ENCODE measurements at places on chromosomes 4 and X. TPM values are rescaled to one million over a fixed set of nuclear protein-coding genes. Genes with fewer than 3 reads are reported as not detected.
A peak's percentile ranks its signal among the peaks of the same experiment; 100 is the strongest.

DNA sequence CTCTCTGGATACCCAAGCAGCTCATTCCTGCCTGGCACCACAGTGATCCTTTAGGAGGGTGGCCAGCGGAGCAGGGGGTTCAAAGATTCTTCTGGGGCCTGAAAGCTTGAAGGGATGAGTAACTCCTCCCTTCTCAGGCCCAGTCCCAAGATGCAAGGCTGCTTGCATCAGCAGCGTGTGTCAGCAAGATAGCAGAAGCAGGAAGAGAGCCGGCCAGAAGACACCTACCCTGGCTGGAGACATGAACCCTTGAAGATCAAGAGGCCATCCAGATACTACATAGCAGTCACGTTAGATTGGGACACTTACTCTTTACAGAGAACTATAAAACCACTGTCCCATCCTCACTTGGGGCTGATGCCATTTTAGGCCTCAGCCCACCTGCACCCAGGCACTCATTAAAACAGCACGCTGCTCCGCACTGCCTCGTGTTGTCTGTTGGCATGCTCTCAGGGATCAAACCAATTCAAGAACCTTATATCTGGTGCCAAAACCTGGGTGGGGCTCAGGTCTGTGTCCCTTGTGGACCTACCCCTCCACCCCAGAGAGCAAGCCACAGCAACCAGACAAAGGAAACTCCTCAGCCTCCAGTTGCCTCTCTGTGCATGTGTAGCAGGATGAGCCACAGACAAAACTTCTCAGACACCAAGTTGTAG is 6.5 kb downstream of the UGT2B17 start:
- DNase-seq, result no peak

- no peak for DNase-seq
These were observed 196.5 kb downstream of the SMIM20 start for GRCh38 chr4:26110493-26110892.

GRCh38 chr4:45062935-45063545 is 336.7 kb upstream of the GNPDA2 start:
- peak; percentile 76 for DNase-seq

GRCh38 chrX:151830911-151831310 is 81.8 kb upstream of the MAGEA4 start:
- no peak for DNase-seq

DNA sequence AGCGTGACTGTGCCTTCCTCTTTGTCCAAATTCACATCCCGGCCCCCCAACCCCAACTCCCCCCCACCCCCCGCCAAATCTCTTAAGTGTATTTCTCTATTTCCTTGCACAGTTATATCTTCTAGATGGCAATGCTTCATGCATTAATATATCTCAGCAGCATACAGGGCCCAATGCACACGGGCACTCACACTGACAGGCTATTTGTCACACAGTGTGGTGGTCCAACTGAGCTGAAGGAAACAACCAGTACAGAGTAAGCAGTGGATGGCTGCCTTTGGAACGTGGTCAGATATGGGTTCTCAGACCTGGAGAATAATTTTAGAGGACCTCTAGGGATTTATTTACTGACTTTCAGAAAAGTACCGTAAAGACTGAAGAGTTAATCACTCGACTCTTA is 681 bp downstream of the EXOC1 start:
- peak; percentile 36 for DNase-seq

DNA sequence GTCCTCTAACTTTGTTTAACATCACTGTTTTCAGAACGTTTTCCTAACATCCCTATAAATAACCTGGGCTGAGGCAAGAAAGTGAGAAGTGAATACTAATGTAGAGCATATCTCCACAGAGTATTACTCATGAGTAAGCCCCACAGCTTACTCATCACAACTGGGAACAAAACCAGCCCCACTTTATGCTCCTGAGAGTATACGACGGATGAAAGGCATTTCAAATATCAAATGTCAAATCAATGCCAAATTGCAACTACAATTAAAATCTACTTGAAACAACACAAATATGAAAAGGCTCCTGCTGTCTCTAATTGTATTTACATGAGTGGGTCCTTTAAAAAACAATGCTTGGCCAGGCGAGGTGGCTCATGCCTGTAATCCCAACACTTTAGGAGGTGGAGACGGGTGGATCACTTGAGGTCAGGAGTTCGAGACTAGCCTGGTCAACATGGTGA is 41.2 kb downstream of the SH3RF1 start:
- DNase-seq, result no peak

- no peak for DNase-seq
These were observed 24.1 kb downstream of the MSMO1 start for GRCh38 chr4:165351359-165352130.

DNA sequence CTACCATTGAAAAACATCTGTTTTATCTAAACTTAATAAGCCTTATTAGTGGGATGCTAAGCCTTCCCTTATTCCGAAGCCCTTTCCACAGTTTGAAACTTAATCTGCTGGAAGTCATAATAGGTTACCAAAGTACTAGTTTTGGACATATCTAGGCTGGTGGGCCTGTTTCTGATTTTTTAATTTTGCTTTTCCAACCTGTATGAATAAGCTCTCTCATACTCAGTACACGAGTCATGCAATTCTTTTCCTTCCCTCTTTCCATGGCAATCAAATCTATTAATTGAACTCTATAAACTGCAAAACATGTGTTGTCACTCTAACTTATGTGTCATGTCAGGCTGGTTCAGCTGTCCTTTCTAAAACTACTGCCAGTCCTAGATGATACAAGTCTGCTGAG is 91.0 kb downstream of the AMMECR1 start:
- DNase-seq, result no peak

DNA sequence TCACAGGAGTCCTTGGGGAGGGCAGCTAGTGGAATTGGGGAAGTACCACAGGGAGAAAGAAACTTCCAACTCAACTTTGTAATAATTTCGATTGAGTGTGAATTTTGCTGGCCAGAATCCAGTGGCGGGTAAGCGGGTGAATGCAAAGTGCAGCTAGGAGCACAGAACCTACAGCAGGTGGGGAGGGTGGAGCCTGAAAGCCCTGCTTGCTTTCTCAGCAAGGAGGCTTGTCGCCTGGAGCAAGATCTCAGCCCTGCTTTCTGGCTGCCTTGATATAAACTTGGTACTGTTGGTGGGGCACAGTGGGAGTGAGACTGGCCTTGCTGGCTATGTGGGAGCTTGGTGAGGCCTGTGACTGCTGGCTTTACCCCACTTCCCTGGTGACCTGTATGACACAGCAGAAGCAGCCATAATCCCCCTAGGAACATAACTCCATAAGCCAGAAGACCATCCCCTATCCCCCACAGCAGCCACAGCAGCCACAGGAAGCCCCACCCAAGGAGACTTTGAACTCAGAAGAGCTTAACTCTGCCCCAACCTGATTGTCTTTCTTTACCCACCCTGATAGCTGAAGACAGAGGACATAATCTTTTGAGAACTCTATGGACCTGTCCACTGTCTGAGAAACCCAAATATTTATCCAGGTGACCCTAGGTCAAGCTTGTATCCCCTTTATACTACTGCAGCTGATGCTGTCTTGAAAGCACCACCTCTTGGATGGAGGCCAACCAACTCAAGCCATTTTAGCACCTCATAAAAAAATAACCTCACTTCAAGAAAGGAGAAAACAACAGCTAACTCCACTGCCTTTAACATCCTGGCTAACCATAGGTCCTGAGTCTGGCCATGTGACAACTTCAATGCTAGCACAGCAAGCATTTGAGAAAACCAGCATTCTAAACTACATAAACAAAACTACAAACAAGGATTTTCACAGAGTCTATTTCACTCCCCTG is 87.2 kb upstream of the PDE5A start:
- no peak for DNase-seq

DNA sequence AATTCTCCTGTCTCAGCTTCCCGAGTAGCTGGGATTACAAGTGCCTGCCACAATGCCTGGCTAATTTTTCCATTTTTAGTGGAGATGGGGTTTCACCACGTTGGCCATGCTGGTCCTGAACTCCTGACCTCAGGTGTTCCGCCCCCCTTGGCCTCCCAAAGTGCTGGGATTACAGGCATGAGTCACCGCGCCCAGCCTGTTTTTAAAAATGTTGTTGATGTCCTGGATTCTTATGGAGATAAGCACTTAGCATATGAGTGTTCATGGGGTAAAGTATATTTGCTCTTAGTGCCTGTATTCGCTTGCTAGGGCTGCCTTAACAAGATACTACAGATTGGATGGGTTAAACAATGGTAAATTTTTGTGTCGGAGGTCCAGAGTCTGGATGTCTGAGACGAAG is 91.7 kb downstream of the CEP44 start:
- no peak for DNase-seq

GRCh38 chrX:11209798-11210414 is 83.3 kb upstream of the AMELX start:
- DNase-seq, result no peak

DNA sequence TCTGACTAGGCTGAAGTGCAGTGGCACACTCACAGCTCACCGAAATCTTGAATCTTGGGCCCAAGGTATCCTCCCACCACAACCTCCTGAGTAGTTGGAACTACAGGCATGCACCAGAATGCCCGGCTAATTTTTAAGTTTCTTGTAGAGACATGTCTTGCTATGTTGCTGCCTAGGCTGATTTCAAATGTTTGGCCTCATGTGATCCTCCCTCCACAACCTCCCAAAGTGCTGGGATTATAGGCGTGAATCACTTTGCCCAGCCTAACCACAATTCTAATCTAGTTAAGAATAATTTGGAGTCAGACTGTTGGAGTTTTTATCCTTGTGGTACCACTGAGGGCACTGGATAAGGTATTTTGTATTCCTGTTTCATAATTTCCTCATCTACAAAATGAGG is 317.5 kb upstream of the AGA start:
- no peak for DNase-seq

DNA sequence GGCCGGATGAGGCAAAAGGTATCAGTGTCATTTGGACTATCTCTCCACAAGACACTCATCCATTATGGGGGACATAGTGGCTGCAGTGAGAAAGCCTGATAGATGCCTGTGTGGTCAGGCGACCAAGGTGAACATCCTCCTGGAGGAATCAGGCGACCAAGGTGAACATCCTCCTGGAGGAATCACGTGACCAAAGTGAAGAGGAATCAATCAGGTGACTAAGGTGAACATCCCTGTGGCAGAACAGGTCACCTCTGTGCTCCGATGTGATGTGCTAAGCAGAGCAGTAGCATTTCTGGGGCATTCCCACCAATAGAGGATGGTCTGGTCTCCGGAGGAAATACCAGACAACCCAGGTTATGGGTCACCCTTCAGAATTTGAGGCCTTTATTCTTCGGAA is 44.0 kb downstream of the RNF212 start:
- no peak for DNase-seq

GRCh38 chr4:163913571-163913970 is 419.1 kb downstream of the TMA16 start:
- no peak for DNase-seq

DNA sequence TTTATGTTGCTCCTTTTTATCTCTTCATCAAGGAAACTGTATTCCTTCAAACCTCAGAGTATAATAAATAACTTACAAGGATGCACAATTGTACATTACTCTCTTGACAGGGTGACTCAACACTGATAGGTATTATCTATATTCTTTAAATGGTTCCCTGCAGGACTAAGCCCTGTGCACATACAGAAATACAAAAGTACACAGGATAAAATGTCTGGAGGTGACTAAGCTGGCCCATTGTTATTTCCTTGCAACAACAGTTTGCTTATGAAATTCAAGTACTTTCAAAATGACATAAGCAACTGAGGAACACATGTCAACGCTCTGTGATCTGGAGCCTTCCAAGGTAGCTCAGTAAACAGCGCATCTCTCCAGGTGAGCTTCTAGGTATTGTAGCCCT is 83.8 kb upstream of the RPL34 start:
- no peak for DNase-seq

DNA sequence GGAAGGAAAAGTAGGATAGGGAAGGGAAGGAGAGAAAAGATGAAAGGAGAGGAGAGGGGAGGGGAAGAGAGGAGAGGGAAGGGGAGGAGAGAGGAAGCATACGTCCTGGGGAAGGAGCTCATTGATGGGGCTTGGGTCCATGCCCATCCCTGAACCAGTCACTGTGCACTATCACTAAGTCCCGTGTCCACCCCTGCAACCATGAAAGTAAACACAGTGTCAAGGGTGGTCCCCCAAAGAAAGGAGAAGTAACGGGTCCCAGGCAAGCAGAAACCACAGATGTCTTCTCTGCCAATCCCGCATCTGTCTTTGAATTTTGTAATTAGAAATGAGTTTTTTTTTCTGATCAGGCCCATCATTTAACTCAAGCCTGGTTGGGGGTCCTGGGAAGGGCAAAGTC is 55.2 kb downstream of the LGI2 start:
- no peak for DNase-seq

DNA sequence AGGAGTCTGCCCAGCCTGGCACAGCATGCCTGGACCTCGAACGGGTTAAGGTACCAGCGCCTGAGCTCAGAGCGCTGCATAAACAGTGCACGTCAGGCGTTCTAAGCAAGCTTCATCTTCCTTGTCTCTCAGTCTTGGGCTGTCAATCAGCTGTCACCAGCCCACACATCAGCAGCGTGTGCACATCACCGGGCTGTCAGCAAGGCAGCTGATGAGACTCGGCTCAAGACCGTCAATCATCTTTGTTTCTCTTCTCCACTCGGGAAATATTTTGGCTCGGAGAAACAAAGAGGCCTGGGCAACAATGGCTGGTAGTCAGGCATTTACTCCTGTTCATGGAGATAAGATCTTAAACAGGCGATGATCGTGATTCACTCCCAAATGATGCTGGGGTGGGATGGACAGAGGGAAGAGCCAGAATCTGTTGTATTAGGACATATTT is 141.3 kb downstream of the LDB2 start:
- no peak for DNase-seq

DNA sequence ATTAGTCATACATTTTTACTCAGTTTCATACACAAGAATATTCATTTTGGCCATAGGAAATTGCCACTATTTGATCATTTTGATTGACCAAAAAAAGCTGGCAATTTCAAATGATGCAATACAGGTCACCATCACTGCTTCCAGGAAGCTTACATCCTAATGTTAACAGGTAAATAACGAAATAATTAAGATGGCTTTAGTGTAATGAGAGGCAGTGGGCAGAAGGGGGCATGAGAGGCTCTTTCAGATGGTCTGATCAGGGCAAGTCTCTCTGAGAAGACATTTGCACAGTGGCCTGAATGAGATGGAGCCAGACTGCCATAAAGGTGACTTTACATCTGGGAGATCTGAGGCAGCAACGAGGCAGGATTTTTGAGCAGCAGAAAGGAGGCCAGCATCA is 170.7 kb downstream of the SLIT2 start:
- DNase-seq, result no peak

GRCh38 chr4:152901205-152901604 is 34.9 kb upstream of the FHDC1 start:
- no peak for DNase-seq

GRCh38 chr4:138238521-138239292 is 3.4 kb downstream of the SLC7A11 start:
- DNase-seq, result no peak

Gene AVPR2
- 0.11 TPM for total RNA-seq

Gene APLN
- 4.7 TPM for total RNA-seq

Gene MED28
- 21.1 TPM for total RNA-seq

Gene DCAF8L2
- not detected for total RNA-seq

Gene FHIP1A
- 3.2 TPM for total RNA-seq

Gene SPANXA1
- total RNA-seq, result not detected

All from spinal cord (tissue), 10 donors.